Activated CD4-positive, alpha-beta T cell treated with anti-CD3 and anti-CD28 coated beads, Interleukin-2, amount 50 U/mL, for 4 hours (primary cell): ENCODE measurements at places on chromosomes 6 and 20.

- DNase-seq = no peak
Observed at GRCh38 chr6:139308936-139309603, 17.3 kb upstream of the TXLNB start.

GRCh38 chr6:127792616-127793015 is 108.2 kb downstream of the THEMIS start:
- no peak for DNase-seq

DNA sequence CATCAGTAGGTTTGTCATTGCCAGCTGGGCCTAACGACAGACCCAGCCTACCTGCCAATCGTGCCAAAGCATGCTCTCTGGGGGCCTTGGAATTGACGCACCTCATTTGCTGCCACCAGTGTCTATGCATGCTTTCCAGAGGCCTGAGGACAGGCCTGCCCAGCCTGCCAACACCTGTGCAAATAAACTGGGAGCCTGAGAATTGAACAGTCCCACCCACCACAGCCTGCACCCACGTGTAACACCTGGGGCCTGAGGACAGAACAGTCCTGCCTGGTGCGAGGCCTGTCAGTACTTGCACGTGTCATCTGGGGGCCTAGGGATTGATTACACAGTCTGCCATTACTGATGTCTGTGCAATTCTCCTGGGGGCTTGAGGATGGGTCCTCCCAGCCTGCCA is 6.2 kb upstream of the RNF217 start:
- no peak for DNase-seq

GRCh38 chr6:105759015-105759414 is 327.1 kb upstream of the PRDM1 start:
- no peak for DNase-seq

DNA sequence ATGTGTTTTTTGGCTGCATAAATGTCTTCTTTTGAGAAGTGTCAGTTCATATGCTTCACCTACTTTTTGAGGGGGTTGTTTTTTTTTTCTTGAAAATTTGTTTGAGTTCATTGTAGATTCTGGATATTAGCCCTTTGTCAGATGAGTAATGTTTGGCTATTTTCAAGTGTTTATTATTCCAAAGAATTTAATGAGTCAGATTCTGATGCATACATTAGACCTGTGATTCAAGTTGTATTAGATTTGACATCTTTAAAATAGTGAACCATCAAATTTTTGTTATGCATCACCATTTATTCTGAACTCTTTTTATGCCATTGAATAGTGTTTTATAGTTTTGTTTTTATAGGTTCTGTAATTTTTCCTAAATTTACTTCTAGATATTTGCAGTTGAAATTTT is 319.3 kb downstream of the PKHD1 start:
- DNase-seq = no peak
